ENCODE measurements at places on chromosomes 7 and 10.

DNA sequence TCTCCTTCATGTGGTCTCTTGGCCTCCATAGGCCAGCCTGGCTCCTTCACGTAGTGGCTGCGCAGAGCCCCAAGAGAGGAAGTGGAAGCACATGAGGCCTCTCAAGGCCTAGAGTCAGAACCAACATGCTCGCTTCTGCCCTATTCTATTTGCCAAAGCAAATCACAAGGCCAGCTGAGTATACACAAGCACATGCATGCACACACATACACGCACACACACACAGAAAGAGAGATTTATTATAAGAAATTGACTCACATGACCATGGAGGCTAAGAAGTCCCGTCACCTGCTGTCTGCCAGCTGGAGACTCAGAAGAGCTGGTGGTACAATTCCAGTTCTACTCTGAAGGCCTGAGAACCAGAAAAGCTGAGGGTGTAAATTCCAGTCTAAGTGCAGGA is 64.3 kb upstream of the NRP1 start:
- H3K36me3 ChIP-seq = no peaks in the 10 kb centered on the region
- H3K4me1 ChIP-seq = no peaks in the 10 kb centered on the region

- peak overlapping the region; percentile 57 for H3K4me3 ChIP-seq
- DNase-seq = no peak
- no peaks in the 10 kb centered on the region for H3K27me3 ChIP-seq
- peak overlapping the region; percentile 25 for H3K27ac ChIP-seq
- H3K36me3 ChIP-seq = peaks cover 66% of the 10 kb centered on the region
Observed at GRCh38 chr10:113718969-113719822, 32.3 kb upstream of the PLEKHS1 start.

DNA sequence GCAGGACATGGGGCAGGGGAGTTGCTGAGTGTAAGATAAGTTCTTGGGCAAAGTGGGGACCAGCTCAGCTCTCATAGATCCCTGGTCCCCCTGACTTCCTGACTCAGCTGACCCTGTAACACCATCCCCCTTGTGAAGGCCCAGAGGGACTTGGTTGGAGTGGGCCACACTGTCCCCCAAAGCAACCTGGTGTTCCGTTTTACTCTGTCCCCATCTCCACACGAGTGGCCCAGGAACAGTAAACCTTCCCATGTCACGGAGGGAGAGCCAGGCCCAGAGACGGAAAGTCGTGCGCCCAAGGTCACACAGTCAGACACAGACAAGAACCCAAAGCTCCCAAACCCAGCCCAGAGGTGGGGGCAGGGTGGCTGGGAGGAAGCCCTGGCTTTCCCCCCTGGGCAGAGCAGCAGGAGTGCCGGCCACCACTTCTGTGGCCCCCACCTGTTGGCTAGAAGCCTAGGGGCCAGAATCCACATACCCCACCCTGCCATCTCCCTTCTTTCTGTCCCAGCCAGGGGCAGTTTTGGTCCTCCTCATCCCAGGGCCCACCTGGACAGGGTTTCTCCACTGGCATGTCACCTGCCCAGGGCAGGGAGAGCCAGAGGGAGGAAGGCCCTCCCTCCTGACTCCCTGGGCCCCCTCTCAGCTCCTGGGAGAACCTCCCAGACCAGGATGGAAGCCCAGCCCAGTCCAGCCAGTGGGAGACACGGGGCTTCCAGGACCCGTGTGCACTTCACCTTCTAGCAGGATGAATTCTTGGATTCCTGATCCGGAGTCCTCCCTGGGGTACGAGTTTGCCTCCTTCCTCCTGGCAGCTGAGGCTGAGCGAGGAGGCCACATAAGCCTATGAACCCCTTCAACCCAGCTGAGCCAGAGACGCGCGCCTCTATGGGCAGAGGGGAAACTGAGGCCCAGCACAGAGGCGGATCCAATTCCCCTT is 20.6 kb upstream of the VPS37D start:
- H3K4me3 ChIP-seq = peak overlapping the region; percentile 25
- DNase-seq = no peak
- no peak overlapping the region for H3K27ac ChIP-seq
- peaks cover 67% of the 10 kb centered on the region for H3K27me3 ChIP-seq

- H3K36me3 ChIP-seq = peaks cover 17% of the 10 kb centered on the region
- peak overlapping the region; percentile 14 for H3K27ac ChIP-seq
- DNase-seq = no peak
- H3K27me3 ChIP-seq = no peaks in the 10 kb centered on the region
- no peak overlapping the region for H3K4me3 ChIP-seq
Observed at GRCh38 chr7:156819733-156820295, 73.2 kb downstream of the LMBR1 start.

DNA sequence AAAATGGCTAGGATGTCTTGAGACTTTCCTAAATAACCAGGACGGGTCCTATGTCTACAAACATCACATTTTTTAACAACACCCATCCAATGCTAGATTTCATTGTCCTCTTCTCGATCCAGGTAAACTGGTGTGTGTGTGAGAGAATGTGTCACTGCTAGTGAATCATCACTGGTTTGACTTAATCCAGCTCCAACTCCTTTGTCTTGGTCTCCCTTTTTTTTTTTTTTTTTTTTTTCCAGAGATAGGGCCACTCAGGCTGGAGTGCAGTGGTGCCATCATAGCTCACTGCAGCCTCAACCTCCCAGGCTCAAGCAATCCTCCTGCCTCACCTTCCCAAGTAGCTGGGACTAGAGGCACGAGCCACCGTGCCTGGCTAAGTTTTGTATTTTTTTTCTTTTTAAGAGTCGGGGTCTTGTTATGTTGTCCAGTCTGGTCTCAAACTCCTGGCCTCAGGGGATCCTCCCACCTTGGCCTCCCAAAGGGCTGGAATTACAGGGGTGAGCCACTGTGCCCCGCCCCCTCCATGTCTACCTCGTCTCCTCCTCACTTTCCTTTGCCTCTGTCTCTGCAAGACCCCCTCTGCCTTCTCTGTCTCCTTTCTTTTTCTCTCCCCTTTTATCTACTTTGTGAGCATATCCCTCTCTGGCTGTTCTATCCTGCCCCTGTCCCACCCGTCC is 2.2 kb upstream of the UFSP1 start:
- H3K27ac ChIP-seq = no peak overlapping the region
- peaks cover 55% of the 10 kb centered on the region for H3K27me3 ChIP-seq
- H3K36me3 ChIP-seq = peaks cover 22% of the 10 kb centered on the region

GRCh38 chr7:44215531-44215930 is 14.8 kb downstream of the YKT6 start:
- no peaks in the 10 kb centered on the region for H3K27me3 ChIP-seq
- no peak overlapping the region for H3K27ac ChIP-seq
- H3K36me3 ChIP-seq = peaks cover 33% of the 10 kb centered on the region
- DNase-seq = no peak
- H3K4me1 ChIP-seq = peaks cover 11% of the 10 kb centered on the region

GRCh38 chr7:84912993-84913635 is 273.7 kb downstream of the SEMA3D start:
- H3K27ac ChIP-seq = no peak overlapping the region
- no peak overlapping the region for H3K4me3 ChIP-seq
- no peak for DNase-seq
- H3K27me3 ChIP-seq = no peaks in the 10 kb centered on the region

DNA sequence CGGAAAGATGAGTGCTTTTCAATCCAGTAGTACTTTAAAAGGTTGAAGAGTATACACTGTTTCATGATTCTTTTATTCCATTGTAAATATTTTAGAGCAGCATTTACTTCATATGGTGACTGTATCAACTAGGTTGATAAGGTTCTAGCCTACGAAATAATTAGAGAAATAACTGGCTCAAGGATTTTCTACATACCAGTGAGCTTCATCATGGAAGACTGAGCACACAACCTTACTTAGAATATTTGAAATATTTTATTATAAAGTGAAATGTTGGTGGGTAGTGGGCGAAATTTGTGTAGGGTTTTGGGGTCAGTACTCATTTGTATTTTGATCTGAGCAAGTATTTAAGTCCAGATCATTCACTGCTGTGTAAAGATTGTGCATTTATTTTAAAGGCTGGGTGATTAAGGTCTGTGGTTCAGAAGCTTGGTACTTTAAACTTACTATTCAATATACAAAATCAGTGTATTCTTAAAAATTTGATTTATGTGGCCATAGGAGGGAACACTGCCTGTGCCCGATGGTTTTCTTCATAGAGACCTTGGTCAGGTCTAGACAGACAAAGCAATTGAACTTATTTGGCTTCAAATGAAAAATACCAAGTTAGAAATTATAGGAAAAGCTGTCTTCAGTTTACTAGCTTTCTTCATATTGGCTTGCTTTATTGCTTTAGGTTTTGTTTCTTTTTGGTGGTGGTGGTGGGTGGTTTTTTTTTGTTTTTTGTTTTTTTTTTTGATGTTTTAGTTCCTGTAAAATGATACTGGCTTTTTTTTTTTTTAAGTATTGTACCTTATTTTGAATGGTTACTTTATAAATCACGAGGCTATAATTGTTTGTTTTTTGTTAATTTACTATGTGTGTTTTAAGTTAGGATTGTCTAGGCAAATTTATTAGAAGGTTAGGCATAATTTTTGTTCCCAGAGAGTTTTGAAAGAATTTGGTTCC is 3.0 kb downstream of the KMT2E start:
- H3K27ac ChIP-seq = peak overlapping the region; percentile 92
- H3K4me3 ChIP-seq = peak overlapping the region; percentile 84
- peaks cover 40% of the 10 kb centered on the region for H3K36me3 ChIP-seq
- peaks cover 36% of the 10 kb centered on the region for H3K4me1 ChIP-seq

GRCh38 chr10:128310971-128311658 is 184.9 kb upstream of the MKI67 start:
- H3K27ac ChIP-seq = no peak overlapping the region
- no peak overlapping the region for H3K4me3 ChIP-seq
- H3K27me3 ChIP-seq = no peaks in the 10 kb centered on the region

GRCh38 chr10:3763035-3763456 is 22.0 kb downstream of the KLF6 start:
- H3K4me3 ChIP-seq = no peak overlapping the region
- peaks cover 38% of the 10 kb centered on the region for H3K4me1 ChIP-seq
- H3K36me3 ChIP-seq = peaks cover 6% of the 10 kb centered on the region
- DNase-seq = no peak
- H3K27ac ChIP-seq = no peak overlapping the region

DNA sequence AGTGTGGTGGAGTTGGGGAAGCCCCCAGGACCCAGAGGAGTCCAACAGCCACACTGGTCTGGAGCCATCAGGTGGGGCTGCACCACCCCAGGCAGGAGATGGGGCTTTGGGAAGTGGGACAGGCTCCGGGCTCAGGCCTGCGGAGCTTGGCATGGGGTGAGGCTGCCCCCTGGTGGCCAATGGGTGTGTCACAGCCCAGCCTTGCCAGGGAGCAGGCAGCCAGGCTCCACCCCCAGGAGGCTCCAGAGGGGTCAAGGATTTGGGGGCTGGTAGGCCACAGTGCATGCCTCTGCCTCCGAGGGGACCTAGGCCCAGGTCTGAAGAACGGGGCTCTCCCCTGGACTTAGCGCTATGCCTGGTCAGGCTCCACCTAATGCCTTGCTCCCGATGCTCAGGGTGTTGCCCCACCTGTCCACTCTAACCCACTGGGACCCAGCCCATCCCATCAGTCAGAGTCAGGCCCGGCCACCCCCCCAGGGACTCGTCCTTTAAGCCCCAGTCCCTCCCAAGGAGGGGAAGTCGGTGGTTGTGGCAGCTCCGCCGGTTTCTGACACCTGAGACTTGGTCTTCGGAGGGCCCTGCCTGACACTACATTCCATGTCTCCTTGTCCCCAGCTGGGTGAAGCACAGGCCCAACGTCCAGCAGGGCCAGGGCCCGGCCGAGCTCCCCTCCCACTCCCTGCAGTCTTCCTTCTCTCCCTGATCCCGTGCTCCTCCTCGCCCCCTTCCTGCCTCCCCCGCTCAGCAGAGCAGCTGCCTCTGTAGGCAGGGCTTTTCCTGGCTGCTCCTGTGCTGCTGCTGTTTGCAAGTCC is 11.3 kb upstream of the SAMD8 start:
- H3K27ac ChIP-seq = peak overlapping the region; percentile 65
- peaks cover 15% of the 10 kb centered on the region for H3K4me1 ChIP-seq
- peak; percentile 59 for DNase-seq
- no peak overlapping the region for H3K4me3 ChIP-seq
- no peaks in the 10 kb centered on the region for H3K27me3 ChIP-seq

DNA sequence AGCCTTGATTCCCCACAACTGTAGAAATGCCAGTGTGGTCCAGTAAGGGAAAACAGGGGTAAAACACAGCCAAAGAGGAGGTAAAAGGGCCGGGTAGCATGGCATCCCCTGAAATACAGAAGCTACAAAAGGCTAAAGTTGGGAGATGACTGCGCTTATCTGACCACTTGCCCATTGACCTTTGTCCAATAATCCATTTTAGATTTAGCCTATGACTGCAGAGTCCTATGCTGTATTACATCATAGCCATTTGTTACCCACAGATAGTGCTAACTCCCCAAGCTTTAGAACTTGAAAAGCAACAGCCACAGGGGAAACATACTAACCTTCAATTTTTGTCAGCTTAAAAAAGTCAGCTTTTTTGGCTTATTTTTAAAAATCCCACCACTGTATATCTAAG is 26.2 kb downstream of the MTPN start:
- H3K36me3 ChIP-seq = peaks cover 56% of the 10 kb centered on the region
- H3K27me3 ChIP-seq = no peaks in the 10 kb centered on the region
- no peak overlapping the region for H3K4me3 ChIP-seq
- H3K27ac ChIP-seq = peak overlapping the region; percentile 14
- DNase-seq = no peak

- DNase-seq = no peak
- no peaks in the 10 kb centered on the region for H3K36me3 ChIP-seq
- peaks cover 7% of the 10 kb centered on the region for H3K4me1 ChIP-seq
- H3K27ac ChIP-seq = no peak overlapping the region
- H3K27me3 ChIP-seq = peaks cover 7% of the 10 kb centered on the region
- H3K4me3 ChIP-seq = no peak overlapping the region
Observed at GRCh38 chr10:91294134-91294906, 73.9 kb downstream of the PCGF5 start.

DNA sequence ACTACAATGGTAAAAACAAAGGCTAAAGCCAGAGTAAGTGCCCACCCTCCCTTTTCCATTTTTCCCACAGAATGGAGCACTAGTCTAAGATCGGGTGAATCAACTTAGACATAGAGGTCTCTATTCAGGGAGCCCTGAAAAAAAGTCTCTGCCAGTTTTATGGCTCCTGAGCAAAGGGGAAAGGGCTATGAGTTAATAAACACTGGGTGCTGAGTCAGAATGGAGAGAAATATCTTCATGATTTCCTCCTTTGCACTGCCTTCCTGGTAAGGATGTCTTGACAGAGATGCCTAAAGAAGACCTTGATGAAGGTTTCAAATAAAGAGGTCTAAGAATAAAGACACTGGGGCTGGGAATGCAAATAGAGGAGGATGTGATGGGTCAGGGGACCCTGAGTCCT is 607.4 kb upstream of the MBL2 start:
- no peaks in the 10 kb centered on the region for H3K27me3 ChIP-seq
- H3K36me3 ChIP-seq = no peaks in the 10 kb centered on the region
- H3K27ac ChIP-seq = no peak overlapping the region
- no peaks in the 10 kb centered on the region for H3K4me1 ChIP-seq

DNA sequence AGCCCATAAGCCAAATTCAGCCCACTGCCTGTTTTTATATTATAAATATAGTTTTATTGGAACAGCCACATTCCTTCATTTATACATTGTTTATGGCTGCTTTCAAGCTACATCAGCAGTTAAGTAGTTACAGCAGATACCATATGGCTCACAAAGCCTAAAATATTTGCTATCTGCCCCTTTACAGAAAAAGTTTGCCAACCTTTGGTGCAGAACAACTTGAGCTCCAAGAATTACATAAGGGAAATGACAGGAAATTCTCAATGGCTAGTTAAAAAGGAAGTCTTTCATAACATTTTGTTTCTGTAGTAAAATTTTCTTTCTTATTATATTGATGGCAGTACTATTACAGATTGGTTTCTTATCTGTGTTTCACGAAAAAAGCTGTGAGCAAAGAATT is 59.3 kb downstream of the COL28A1 start:
- no peaks in the 10 kb centered on the region for H3K27me3 ChIP-seq
- H3K27ac ChIP-seq = no peak overlapping the region
- no peaks in the 10 kb centered on the region for H3K4me1 ChIP-seq

GRCh38 chr10:107554333-107554732 is 389.8 kb upstream of the SORCS1 start:
- no peaks in the 10 kb centered on the region for H3K27me3 ChIP-seq
- H3K4me1 ChIP-seq = peaks cover 18% of the 10 kb centered on the region
- no peak overlapping the region for H3K27ac ChIP-seq
- no peak overlapping the region for H3K4me3 ChIP-seq
- no peaks in the 10 kb centered on the region for H3K36me3 ChIP-seq

Measured in stimulated activated naive B cell treated with anti-CD40 and anti-IgM and Interleukin-4, amounts not matched to agents 10 μg/mL and 1 μg/mL and 100 μg/mL, for 72 hours (primary cell).